ENCODE measurements at places on chromosomes 1 and 21.

DNA sequence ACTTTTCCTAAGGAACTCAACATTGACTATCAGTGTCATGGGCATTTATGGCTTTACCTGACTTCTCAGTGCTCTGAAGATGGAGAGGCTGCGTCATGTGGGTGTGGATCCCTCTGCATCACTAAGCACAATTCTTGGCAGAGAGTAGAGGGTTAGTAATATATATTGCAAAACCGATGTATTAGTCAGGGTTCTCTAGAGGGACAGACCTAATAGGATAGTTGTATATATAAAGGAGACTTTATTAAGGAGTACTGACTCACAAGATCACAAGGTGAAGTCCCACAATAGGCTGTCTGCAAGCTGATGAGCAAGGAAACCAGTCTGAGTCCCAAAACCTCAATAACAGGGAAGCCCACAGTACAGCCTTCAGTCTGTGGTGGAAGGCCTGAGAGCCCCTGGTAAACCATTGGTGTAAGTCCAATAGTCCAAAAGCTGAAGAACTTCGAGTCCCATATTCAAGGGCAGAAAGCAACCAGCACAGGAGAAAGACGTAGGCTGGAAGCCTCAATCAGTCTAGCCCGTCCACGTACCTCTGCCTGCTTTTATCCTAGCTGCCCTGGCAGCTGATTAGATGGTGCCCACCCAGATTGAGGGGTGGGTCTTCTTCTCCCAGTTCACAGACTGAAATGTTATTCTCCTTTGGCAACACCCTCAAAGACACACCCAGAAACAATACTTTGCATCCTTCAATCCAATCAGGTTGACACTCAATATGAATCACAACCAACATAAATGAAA lies 159.7 kb upstream of the NRIP1 start:
- no peak for DNase-seq

- DNase-seq: no peak
Measured at GRCh38 chr1:155284476-155284875, 7.2 kb downstream of the HCN3 start.

- DNase-seq: no peak
Measured at GRCh38 chr1:31701091-31701736, 2.6 kb downstream of the COL16A1 start.

DNA sequence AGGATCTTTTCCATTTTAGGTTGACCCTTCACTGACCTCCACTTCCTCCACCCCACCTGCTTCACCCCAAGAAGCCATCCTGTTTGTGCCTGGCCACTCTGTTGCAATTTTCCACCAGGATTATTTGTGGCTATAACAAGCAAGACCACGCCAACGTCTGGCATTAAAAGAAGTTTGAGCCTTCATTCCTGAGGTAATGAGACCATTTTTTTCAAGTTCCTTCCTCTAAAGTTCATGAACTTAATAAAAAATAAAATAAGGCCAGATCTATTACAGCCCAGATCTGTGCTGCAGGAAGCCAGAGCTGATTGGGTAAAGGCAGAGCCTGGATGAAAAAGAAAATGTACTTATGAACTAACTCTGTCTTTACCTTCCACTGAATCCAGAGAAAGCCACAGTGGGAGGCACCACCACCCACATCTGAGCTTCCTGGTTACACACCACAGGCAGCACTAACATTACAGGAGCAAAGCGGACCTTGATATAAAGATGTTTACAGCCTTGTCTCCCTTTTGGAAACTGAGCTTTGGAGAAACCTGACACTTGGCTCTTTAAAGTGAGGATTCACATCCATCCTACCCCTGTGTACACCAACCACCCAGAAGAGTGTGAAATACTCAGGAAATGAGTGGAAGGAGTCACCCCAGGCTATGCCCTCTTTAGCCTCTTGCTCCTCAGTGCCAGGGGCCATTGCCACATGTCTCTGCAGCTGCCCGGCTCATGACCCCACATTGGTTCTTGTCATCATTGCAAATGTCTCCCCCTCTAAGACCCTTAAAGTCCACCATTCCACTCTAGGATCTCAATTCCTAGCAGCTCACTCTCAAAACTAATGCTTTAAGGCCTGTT lies 293.6 kb downstream of the PLPP3 start:
- no peak for DNase-seq

DNA sequence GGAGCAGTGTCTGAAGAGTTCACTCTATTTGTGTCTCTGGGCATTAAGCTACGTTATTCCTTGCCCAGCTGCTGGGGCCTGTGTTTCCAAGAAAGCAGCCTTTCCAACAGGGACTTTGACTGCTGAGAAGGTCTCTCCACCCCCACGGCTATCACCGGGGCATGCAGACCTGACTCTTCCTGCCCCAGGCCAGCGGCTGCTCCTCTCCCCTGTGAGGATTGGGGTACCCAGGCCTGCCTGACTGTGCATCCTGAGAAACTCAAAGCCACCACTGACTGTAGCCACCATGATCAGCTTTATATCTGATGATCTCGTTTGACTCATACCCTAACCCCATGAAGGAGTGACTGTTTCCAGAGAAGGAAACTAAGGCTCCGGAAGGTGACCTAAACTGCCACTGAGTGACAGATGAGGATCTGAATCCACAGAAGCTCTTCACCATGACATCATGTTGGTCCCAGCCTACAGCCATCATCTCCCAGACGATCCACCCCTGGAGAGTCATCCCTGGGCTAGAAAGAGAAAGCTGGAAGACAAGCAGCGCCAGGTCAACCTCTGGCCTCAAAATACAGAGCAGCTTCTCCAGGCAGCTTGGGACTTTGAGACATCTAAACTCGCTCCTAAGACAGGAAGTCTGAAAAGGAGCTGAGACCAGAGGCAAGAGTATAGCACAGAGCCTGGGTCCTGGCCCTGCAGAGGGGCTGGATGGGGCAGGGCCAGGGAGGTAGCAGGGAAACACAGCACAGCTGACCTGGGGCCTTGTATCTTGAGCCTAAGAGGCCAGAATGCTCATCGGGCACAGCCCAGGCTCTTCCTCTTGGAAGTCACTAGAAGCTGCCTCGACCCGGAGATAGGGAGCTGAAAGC lies 244.0 kb upstream of the VAMP3 start:
- DNase-seq: no peak
